ENCODE measurements at places on chromosomes 11 and 22.

- no peak for DNase-seq
These were observed 23.8 kb downstream of the FLRT1 start for GRCh38 chr11:64059339-64060140.

DNA sequence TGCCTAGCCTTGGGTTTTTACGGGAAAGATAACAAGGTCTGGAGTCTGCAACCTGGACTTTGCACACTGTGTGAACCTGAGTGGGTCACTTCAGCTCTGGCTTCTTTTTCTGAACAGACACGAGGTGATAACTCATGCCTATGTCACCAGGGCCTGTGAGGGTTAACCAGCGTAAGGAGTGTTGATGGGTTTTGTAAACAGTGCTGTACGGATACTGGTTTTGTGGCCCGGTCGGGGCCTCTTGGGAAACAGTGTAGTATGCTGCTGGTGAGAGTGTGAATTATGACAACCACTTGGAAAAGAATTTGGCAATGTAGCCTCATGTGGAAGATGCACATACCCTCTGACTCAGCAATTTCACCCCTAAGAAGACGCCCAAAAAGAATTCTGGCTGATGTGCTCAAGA, 266.8 kb downstream of the MN1 start:
- DNase-seq, result no peak

DNA sequence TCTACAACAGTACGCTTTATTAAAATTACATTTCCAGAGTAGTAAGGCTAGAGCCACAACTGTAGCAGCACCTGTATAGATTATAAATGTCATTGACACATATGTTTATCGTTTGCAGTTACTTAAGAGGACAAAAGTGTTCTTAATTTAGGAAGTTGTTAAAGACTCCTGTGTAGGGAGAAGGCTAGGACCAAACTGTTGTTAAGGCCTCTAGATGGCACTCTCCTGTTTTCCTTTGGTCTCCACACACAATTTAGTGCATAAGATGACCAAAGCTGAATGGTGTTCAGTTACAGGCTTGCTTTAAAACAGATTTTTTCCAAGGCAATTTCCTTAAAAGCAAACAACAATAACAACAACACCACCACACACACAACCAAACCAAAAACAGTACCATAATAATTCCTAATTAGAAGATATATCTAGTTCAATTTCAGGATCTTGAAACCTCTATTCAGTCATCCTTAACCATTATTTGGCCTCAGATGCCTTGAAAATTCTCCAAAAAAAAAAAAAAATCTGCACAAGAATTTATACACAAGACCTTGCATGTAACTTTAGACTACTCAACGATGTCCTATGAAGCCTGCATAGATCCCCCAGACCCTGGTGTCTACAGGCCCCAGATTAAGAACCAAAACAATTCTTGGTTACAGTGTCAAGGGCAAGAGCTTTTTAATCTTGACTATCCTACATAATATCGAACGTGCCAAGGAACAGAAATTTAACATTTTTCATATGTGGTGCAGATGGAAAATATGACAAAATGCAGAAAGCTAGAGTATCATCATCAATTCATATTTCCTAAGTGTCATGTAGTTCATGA, 42.6 kb upstream of the APOA1 start:
- peak; percentile 48 for DNase-seq

- DNase-seq, result no peak
These were observed 558.5 kb downstream of the MN1 start for GRCh38 chr22:27242917-27243589.

DNA sequence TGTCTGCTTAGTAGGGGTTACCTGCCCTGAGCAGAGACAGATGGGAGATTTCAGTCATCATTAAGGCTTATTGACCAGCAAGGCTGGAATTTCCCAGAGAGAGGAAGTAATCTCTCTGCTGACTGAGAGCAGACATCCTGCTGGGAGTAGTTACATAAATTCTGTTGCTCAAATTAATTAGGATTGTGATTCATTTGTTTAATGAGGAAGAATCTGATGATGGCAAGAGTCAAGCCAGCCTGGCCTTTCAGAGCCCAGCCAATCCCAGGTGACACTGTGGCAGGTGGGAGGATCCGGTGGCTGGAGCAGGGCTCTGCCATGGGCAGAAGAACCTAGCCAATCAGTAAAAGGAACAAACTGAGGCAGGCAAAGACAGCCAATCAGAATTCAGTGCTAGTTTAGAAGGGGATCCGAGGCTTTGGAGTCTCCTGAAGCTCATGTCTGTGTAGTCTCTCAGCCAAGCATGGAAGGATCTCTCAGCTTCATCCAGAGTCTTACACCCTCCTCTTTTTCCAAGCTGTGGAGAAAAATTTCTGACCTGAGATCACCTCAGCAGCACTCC, 61.2 kb upstream of the CHST1 start:
- DNase-seq, result no peak

DNA sequence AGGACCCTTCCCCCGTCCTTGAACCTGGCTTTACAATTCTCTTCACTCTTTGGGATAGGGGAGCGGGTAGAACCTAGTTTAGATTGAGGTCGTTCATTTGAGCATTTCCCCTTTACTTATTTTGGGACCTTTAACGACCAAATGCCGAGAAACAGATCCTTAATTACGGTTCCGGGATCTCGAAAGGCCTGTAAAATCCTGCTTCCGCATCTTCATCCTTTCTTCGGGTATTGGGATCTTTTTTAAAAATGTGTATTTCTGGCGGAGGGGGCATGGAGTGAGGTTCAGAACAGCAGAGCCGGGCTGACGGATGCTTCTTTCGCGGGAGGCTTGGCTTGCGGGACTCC, 395 bp upstream of the HIPK3 start:
- no peak for DNase-seq

DNA sequence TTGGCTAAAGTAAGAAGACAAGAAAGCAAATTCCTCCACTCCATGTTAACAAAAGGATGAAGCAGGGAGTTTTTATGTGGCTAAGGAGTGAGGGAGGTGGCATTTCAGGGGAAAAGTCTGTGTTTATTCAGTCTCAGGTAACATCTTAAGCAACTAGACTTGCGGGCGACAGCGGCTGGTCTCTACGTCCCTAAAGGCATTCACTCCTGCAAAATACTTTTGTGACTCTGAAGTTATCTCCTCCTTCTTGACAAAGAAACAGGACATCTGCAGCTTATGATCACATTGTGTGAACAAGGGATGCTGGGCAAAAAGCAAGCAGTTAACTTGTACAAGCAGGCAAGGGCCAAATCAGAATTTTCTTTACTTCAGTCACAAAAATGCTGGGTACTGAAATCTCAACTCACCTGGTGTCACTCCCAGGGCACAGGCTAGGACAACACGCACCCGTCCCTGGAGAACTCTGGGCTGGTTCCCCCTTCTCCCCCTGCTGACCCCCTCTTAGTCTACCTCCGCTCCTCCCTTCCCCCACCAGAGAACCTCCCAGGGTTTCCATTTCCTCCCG, 38.3 kb downstream of the IGLL5 start:
- DNase-seq, result no peak

DNA sequence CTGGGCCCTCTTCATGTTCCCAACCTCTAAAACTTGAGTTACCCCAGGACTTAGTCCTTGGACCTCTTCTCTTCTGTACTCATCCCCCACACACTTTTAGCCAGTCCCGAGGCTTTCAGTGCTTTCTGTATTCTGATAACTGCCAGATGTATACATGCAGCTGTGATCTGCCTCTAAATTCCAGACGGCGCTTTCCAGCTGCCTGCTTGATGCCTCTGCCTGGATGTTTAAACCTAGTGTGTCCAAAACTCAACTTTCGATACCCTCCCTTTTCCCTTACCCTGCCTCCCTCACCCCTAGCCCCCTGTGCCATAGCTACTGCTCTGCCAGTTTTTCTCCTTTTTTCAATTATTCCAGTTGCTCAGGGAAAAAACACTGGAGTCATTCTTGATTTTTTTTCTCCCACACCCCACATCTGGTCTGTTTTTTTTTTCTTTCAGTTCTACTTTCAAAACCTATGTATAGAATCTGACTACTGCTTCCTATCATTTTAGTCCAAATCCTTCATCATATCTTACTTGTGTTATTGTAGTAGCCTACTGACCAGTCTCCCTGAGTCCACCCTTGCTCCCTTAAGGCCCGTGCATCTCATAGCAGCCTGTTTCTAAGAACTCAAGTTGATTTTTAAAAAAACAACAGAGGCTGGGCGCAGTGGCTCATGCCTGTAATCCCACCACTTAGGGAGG, 32.9 kb upstream of the TECTA start:
- no peak for DNase-seq

- DNase-seq, result no peak
These were observed 43.1 kb downstream of the ARL14EP start for GRCh38 chr11:30365793-30366517.
